ENCODE measurements at places on chromosomes 5 and 9.

DNA sequence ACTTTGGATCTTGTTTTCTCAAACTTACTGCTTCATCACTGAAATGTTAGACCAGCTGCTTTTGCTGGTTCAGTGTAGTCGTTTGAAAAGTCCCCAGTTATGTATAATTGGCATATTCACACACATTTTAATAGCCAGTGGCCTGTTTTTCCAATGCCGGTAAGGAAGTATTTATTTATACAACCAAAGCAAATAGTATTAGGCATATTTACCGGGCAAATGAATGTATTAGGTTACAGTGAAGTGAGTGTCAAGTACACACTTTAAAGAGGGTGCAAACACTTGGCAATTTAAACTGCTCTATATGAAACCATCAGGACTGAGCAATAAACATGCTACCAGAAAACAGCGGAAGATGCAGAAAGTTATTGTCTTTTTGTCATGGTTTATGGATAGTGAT lies 242.9 kb downstream of the MCTP1 start:
- DNase-seq: no peak

DNA sequence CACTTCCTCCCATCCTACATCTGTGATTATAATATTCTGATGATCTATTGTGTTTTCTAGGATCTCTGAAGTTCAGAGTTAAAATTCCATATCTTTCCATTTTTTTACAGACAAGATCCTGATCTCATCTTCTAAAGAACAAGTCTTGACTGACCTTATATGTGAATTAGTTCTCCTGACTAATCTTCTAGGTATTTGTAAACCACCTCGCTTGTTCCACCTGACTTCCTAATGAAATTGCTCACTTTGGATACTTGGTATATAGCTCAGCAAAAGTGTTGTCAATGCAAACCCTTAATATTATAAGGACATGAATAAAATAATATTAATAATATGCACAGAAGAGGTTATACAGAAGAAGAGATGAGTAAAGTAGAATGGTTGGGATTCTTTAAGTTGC lies 68.2 kb upstream of the NR4A3 start:
- peak; percentile 16 for DNase-seq

GRCh38 chr9:120438836-120439546 lies 141.0 kb downstream of the CDK5RAP2 start:
- peak; percentile 26 for DNase-seq

DNA sequence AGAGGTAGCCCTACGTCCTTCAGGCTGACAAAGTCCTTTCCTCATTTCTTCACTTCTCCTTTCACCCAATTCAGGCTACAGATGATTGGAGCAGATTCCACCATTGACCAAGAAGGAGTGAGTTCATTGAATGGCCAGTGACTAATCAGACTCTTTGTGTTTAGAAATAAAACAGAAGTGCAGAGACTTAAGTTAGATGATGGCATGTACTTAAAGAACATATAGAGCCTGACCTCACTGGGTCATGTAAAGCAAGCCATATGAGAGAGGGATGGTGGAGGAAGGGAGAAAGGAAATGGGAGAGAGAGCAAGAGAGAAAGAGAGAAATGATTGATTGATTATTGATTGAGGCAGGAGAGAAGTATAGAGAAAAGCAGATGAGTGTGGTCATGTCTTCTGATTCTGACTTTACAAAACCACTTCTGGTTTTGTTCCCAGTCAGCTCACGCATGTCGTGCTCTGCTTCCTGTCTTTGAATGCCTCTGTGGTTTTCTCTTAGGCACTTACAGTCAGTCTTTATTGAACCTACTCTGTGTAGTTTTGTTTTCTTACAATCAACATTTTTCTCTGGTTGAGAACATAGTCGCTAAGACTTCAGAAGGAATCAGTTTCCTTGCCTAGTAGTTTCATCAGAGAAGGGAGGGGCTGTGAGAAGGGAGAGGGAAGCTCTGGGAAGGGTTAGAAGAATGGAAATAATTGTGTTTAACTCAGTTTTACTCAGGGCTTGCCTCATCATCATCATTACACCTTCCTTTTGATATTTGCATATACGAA lies 149.2 kb upstream of the KLF9 start:
- peak; percentile 77 for DNase-seq

- DNase-seq: no peak
Observed at GRCh38 chr9:133738640-133739225, 581 bp upstream of the SARDH start.

DNA sequence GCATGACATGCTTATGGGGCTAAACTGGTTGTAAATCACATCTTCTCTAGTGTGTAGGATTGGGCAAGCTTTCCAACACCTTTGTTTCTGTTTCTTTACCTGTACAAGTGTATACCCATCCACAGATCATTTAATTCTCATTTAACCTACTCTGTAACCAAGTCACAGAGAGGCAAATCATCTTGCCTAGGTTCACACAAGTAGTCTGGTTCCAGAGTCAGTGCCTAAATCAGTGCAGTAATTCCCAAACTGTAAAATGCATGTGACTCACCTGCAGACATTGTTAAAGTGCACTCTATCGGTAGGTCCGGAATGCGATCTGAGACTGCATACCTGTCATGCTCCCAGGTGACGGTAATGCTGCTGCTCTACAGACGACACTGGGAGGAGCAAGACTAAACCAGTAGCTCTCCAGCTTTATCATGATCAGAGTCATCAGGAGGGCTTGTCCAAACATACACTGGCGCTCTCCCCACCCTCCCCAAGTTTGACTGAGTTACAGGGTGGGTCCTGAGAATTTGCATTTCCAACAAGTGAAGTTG lies 107.9 kb upstream of the FREM1 start:
- DNase-seq: no peak

All from fibroblast of skin of abdomen (primary cell).